WTC11 (cell line): ENCODE measurements at places on chromosomes 2 and 18. TPM values are rescaled to one million over a fixed set of nuclear protein-coding genes. Genes with fewer than 3 reads are reported as not detected.

PPP1CB gene
- total RNA-seq: 122 to 133 TPM (median 124 TPM) in 3 replicates

TWIST2 gene
- 4.1 to 5.7 TPM (median 5.1 TPM) in 3 replicates for total RNA-seq

TMEM163 gene
- 0.94 to 1.6 TPM (median 1.2 TPM) in 3 replicates for total RNA-seq

SH2D6 gene
- total RNA-seq: 0.50 to 1.2 TPM (median 0.94 TPM) in 3 replicates

DNA sequence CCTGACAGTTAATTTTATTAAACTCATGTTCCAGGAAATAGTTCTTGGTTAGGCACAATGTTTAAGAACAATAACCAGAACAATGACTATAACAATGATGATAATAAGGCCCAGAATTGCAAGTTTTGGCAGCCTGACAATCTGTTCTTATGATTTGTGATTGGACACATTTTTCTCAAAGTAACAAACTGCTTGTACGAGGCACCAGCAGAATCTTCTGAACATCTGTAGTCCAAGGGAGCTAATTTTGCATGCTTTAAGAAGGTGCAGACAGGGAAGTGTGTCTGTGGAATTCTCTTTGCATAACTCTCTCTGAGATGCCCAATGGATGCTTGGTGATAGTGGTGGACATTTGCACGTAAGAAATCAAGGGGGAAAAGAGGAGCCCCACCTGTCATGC lies 709.3 kb downstream of the SLC4A3 start:
- no peak for DNase-seq

DNA sequence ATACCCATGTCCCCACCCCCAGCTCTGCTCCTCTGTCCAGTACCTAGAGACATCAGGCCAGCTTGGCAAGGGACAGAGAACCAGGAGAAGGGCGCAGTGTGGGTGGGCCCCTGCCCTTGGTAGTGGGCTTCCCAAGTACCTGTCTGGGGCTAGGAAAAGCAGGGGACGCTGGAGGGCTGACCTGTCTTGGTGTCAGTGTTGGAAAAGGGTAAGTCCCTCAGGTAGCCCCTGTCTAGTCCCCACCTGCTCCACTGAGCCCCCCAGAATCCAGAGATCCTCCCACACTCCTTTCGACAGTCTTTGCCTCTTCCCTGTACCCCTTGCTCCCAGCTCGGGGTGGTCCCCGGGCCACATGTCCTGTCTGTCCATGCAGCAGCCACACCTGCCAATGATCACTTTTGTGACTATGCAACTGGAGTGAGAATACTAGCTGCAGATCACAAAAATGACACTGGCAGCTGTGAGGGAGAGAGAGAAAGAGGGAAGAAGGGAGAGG lies 14.6 kb downstream of the DNAJB2 start:
- no peak for DNase-seq

DNA sequence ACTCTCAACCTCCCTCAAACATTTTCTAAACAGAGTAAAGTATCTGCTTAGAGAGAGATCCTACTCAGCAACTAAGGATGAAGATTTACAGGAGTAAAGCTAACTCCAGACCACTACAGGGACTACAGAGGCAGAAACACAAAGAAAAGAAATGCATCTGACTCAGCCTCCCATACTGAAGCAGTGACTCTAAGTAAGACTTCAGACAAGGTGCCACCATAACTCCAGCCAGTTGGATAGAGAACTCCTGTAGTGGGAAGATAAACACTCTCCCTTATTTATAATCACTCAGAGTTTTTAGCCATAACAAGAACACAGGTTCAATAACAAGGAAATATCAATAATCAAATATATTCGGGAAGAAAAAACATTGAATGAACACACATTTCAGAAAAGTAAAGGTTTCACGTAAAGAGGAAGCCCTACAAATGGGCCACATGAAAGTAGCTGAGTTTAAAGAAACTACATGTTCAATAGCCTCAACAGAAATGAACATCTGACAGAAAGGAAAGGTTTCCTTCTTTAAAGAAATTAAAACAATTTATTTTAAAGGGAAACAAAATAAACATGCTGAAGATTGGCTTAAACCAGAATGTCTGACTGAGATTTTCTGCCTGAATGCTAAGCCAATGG lies 519.9 kb downstream of the KCNJ3 start:
- no peak for DNase-seq

GRCh38 chr18:79355433-79356335 lies 40.0 kb upstream of the NFATC1 start:
- no peak for DNase-seq

DNA sequence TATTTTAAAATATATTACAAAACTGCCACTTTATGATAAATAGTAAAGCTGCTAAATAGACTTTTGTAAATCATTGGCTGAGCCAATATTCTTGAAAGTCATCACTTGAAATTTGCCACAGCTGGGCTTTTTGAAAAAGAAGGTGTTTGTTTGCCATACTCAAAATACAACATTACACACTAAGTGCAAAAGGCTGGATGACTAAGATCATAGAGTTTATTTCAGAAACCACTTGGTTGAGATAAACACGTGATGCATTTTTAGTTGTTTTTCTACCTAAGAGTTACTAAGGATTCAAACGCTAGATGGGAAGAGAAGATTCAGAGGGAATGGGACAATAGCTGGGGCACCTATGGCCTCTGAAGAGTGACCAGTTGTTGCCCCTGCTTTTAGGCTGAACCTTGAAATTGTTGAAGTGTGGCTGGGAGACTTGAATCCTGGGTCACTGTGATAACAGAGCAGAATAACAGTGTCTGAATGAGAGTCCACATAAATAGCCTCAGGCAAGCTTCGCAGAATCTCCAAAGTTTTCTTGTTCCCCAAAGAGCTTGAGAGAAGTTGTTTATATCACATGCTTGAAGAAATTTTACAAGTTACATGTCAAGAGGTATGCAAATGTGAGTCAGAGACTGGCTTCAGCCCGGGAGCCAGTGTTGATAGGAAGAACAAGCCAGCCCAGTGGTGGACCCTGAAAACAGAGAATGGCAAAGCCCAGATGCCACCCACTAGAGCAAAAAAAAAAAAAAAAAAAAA lies 409.8 kb downstream of the GPD2 start:
- DNase-seq: no peak

GRCh38 chr2:193581807-193582206 lies 1387.1 kb upstream of the TMEFF2 start:
- DNase-seq: no peak

- DNase-seq: no peak
Measured at GRCh38 chr2:181123798-181124231, 143.4 kb downstream of the UBE2E3 start.

DNA sequence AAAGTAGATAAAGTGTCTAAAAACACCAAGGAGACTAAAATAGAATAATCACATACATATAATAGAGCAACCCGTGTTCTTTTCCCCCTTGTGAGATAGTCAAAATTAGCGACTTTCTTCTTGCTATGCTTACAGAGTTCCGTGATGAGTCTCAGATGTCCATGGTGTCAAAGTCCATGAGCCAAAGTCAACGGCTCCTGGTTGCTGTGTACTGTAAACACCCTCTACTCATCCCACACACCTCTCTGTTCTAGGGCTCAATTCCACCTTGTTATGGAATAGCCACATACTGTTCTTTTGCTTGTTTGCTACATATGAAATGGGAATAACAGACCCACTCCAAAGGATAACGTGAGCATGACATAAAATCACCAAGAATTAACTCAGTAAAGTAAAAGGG lies 52.5 kb downstream of the GAREM1 start:
- DNase-seq: no peak

DNA sequence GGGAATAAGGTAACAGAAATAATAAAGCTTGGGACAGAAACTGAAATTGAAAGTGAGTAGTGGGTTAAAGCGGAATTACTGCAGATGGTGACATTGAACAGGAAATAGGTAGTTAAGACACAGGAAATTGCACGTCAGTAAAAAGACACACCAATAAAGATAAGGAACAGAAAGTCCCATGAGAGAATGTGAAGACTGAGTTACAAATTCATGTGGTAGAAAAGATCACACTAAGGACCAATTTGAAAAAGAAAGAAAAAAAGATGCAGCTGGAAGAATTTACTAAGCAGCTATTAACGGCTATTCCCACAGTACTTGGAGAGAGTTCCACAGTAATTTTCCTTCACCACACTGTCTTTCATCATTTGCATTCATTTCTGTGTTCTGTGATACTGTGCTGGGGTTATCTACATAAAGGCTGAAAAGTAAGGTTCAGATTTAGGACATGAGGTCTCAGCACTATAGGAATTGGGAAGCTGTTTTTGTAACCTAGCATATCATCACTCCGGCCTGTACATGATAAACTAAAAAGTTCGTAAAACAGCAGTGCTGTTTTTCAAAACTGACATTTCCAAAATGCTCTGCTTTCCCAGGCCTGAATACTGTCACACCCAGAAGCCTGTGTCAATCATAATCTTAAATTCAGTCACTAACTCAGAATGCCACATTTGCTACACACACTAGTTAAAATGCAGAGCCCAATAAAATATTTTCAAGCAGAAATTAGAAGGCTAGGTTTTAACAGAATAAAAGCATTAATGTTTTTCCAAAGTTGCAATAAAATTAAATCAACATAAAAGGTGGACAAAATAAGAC lies 42.9 kb downstream of the SRBD1 start:
- DNase-seq: no peak

DNA sequence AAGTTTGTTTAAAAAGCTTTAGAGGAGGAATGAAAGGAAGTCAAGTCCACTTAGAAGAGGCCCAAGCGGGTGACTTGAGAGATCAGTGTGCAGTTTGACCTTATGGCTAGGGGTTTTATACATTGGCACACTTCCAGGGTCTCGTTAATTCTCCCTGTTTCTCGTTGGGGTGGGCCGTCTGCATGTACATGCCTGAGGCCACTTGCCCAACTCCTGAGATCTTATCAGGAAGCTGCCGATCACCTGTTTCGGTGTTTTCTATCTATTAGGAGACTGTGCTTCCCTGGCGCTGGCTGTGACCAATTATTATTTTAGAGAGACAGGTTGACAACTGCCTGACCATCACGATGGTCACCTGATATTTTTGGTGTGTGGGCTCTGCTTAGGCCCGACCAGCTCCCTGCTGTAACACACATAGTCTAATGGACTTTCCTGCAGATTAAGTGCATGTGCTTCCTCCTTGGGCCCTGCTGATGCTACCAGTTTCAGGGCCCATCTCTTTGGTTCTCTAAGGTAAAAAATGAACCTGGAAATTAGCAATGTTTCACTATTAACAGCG lies 31.0 kb upstream of the MSH6 start:
- DNase-seq: no peak

DNA sequence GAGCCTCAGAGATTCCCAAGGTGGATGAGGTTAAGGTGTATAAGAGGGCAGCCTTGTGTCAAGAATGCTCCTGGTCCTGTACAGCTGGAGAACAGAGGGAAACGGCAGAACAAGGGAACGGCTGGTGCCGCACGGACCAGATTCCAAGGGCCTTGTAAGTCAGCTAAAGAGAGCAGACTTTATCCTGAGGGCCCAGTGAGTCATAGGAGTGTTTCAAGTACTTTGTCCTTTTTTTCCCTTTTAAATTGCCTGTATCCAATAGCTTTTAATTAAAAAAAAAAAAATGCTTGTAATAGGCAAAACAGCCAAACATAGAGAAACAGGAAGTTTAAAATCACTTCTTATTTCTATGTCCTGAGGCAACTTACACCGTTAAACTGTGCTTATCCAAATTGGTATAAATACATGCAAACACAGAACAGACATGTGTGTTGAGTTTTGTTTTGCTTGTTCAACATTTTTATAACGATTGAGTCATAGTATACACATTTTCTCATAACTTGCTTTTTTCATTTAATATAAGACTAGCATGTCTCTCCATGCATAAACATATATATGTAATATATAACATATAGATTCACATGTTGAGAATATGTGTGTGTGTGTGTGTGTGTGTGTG lies 42.1 kb upstream of the EVA1A start:
- DNase-seq: no peak

- DNase-seq: no peak
Measured at GRCh38 chr2:113117541-113118262, 9.7 kb upstream of the IL1RN start.

DNA sequence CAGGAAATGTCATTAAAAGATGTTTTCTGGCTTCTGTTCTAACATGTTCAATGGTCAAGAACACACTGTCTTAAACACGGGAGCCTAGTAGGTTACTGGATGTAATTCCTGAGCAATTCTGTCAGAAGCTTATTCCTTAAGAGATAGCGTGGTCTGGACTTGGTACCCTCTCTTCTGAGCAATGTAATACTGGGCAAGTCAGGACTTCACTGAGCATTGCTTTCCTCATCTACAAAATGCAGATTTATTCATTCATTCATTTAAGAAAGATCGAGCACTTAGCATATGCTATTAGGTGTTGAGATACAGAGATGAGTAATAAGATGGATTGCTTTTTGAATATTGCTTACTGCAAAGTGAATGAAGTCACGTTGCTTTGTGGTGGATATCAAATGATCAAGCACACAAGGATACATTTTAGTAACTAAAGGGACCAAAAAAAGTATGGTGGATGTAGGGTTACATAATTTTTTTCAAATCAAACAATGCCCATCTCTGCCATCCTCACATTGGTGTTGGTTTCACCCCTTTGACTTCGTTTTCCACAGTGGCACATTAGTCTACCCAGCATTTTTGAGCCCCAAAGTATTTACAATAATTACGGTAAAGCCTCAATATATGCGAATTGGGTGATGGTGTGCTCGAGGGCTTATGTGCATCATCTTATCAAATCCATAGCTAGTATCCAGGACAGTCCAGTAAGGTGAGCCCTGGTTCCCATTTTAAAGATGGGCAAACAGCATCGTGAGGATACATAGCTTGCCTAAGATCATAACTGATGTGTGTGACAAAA lies 65.3 kb downstream of the ZC3H6 start:
- no peak for DNase-seq

DNA sequence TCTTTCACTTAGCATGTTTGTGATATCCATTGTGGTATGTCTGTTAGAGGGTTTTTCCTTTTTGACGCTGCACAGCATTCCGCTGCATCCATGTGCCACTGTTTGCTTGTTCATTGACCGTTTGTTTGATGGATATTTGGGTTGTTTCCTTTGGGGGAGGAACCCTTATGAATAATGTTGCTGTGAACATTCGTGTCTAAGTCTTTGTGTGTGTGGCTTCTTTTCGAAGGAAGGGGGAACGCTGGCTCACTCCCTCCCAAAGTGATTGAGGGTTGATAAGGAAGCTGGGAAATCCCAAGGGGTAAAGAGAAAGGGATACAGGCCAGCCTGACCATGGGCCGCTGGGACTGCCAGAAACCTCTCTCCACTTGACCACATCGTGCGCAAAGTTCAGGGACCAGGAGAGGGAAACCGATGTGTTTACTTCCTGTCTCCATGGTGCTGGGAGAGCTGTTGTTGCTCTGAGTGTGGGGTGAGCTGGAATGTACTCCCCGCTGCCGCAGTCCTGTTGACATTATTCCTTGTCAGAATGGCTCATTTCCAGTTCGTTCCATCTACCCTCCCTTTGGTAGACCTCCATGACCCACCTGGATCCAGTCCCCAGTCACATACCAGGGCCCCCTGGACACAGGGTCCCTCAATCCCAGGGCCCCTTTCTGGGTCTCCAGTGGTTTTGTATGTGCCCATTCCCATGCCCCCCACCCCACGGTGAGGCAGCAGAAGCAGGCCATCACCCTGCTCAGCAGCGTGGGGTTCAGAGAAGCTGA lies 39.6 kb downstream of the HS1BP3 start:
- no peak for DNase-seq

DNA sequence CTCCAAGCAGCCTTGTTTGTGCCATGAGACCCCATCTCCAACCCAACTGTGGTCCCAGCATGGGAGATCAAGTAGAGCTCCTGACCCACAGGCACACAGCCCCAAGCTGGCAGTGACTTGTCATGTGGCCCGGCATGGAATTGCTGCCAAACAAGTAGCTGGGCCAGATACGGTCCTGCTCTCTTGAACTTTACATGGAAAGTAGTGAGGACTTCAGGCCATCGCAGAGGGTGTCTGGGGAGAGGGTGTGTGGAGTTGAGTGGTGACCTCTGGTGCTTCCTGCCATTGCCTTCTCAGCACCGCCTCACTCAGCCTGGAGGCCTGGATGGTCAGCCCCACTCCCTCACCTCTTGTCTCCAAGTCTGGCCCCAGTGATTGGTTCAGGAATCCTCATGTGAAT lies 10.9 kb upstream of the SLC4A3 start:
- no peak for DNase-seq
